Left kidney (tissue), 8 donors: ENCODE measurements at places on chromosomes 2 and 18. TPM values are rescaled to one million over a fixed set of nuclear protein-coding genes. Genes with fewer than 3 reads are reported as not detected.

GRCh38 chr2:222451224-222451674, 26.9 kb downstream of the SGPP2 start:
- no peak for DNase-seq

DNA sequence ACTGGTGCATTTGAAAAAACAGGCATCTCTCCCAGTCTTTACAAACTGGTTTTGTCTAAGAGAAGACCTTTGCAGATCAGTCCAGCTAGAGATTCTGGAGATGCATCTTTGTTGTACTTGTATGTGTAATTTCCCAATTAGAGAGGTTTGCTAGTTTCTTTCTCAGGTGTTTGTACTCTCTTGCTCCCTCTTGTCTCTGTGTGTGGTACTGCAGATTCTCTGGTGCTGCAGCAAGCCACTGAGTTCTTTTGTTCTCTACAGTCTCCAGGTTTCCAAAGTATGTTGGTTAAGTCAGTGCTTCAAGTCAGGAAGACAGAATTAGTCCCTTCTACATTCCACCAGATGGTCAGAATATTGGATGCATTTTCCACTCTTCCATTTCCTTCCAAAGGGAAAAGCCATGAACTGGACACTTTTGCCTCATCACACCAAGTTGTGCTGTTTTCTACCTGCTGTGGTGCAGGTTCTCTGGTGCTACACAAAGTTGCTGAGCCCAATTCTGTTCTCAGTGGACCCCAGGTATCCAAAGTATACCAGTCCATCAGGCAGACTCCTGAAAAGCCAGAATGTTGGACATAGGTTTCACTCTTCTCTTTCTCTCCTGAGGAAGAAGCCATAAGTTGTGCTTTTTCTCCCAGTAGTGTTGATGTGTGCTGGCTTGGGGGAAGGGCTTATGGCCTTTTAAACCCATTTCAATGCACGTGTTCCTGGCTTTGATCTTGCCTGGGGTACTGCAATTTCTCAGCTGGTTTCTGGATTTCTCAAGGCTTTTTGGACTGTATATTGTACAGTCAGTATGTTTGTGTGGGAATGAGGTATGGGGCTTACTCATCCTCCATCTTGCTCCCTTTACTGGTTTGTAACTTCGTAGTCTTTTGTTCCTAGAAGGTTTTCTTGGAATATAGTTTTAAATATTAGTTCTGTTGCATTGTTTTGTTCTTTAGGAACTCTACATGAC, 29.8 kb downstream of the EPC2 start:
- DNase-seq: no peak

DNA sequence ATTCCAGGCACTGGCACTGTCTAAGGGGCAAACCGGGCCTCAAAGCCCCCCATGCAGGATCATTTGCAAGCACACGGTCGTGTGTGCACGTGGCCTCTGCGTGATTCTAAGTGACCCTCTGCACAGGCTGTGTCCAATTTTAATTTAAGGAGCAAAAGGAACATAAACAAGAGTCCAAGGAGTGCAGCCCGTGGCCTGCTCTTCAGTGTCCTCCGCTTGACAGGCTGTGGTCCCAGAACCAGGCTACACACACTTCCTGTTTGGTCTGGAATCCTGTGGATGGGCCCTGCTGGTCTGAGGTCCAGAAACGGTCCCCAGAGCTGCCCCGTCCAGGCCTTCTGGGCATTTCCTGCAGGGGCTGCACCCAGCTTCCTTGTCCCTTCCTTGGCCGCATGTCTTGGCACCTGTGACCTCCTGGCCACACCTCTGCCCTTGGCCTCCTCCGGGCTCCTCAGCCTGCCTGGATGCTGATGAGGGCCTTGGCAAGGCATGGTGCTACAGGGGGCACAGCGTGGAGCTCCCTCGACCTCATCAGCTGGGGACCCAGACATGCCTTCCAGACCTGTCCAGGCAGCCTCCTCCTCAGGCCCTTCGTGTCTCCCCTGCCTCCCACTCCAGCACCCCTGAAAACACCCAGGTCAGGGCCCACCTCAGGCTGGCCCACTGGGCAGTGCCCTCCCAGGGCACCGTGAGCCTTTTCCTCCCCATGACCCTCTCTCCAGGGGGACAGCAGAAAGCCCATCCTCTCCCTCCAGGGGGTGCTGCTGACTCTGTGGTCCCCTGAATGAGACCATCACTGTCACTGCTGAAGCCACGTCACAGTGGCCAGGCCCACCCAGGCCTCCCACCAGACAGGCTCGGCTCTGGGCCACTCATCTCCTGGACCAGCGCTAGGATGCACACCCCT, 136.4 kb upstream of the GPC1 start:
- no peak for DNase-seq

DNA sequence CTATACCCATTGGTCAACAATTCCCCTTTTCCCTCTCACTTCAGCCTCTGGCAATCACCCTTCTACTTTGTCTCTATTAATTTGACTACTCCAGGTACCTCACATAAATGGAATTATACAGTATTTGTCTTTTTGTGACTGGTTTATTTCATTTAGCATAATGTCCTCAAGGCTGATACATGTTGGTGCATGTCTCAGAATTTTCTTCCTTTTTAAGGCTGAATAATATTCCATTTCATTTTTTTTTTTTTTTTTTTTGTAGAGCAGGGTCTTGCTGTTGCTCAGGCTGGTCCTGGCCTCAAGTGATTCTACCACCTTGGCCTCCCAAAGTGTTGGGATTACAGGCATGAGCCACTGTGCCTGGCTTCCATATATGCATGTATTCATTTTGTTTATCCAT, 1.9 kb downstream of the FKBP7 start:
- DNase-seq: no peak

Gene LRRTM1
- polyA plus RNA-seq: 19.8 TPM

Gene CFAP210
- 2.9 TPM for polyA plus RNA-seq

DNA sequence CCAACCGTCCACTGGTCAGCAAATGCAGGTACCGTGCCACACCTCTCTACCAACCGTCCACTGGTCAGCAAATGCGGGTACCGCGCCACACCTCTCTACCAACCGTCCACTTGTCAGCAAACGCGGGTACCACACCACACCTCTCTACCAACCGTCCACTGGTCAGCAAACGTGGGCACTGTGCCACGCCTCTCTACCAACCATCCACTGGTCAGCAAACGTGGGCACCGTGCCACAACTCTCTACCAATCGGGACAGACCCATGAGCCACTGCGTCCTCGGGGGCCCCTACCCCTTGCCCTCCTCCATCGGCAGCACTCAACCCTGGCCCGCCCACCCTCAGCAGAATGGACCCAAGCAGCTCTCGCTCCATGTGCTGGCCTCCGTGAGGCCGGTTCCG, 226.4 kb upstream of the SALL3 start:
- DNase-seq: no peak

GRCh38 chr2:207514451-207514850, 15.3 kb upstream of the CREB1 start:
- no peak for DNase-seq

Gene FBLN7
- polyA plus RNA-seq: 13.6 TPM

DNA sequence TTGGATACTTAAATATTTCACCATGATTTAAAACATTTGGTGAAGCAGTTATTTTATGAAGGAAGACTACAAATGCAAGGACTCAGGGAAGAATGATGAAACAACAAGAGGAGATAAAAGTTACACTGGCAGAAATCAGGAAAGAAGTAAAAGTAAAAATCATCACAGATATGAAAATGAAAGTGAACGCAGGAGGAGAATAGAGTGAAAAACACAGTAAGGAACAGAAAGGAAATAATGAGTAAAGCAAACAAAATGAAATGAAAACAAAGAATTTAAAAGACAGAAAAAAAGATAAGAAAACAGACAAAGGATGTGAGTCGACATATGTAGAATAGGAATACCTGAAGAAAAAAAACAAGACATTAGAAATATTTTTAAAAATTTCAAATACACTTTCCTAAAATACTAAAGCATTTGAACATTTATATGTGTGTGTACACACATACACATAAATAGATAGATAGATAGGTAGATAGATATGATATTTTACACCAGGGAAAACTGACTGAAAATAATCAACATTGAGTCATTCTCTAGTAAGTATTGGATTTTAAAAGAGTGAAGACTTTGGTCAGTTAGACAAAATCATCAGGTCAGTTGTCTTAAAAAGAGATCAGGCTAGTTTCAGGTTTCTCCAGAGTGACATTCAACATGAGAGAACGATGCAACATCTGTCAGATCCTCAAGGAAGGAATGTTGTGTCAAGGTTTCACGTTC, 12.1 kb upstream of the KDSR start:
- no peak for DNase-seq

- DNase-seq: no peak
Observed at GRCh38 chr18:59696311-59697235, 650 bp downstream of the CCBE1 start.
